Sigmoid colon (tissue), 7 donors: ENCODE measurements at places on chromosomes 7 and 10. TPM values are rescaled to one million over a fixed set of nuclear protein-coding genes. Genes with fewer than 3 reads are reported as not detected.

DNA sequence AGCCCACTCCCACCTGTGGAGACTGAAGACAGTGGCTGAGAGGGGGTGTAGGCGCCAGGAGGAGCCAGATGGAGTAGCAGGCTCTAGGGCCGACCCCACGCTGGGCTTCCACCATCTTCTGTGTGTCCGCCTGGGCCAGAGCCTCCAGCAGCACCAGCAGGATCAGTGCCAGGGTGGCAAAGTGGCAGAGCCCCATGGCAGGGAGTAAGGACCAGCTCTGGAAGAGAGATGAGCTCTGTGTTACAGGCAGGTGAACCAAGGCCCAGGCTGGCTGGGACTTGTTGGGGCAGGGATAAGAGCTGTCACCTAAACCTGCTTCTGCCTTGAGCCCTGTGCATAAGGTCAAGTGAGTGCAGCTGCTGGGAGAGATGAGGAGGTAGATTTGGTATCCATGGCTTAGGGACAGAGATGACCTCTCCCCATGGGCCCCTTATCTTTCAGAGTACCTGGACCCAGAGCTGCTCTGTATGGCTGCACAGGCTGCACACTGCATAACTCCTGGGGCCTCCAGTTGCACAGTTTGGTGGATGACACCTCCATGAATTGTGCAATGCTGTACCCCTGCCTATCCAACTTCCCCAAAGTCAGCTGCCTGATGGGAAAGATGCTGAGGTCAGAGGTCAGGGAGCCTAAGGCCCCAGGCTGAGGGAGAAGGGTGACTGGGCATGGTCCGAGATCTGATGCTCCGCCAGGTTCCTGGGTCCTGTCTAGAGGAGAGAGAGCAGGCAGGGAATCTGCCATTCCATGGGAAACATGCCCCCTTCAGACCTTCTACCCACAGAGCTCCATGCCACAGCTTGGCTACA is 7.4 kb upstream of the SAMD8 start:
- peak; percentile 53 for DNase-seq

The LRGUK gene
- not detected for polyA plus RNA-seq

The CCNJ gene
- polyA plus RNA-seq: 1.8 TPM

DNA sequence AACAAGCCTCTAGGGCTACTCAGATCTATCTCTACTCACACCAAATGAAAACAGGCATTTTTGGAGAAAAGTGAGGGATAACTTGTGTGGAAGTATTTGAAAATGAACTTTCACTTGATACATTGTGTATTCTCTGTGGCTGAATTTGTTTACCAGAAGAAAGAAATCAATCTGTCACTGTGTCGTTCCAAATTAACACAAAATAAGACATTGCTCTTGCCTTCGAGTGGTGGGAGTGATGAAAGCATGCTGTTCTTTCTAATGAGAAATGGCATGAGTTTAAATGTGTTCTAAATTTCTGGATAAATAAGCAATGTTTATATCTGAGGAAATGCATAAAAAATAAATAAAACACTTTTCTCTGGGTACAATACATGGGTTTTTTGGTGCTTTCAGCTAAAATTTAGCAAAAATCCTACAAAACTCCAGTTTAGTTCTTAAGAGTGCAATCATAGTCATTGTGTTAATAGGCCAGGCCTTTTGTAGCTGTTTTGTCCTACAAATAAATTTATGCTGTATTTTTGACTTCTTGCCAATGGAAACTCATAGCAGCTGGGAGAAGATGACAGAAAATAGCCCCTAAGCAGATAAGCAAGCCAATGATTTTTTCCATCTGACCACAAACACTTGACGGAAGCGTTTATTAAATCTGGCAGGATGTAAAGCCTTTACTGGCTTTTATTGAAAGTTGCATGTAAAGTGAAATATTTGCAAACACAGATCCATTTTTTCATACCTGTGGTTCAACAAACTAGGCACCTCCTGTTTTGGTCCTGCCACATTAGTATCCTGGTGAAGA is 1064.1 kb upstream of the GHITM start:
- DNase-seq: no peak

DNA sequence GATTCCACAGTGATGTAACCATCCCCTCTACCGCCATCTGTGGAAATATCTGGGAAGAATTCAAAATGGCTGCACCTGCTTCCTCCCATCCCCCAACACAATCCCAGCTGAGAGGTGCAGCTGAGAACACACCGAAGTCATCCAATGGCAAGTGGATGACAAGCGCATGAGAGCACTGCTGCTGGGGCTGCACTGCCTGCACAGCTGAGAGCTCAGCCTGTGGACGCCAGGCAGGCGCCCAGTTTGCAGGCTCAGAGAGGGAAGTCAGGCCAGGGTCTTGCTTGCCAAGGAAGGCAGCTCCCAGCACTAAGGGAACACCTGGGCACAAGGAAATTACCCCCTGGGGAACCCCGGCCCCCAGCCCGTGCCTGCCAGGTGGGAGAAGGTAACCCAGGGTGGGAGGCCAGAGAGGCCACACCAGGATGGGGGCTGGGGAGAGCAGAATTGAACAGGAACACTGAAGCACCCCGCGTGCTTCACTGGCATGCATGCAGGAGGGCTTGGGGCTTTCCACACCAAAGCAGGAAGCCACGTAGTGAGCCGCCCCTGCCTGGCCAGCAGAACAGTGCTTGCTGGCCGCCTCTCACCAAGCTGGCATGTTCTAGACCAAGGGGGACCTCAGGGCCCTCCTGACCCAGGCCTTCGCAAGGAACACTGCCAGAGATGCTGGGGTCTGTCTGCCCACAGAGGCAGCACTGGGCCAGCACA is 46.2 kb downstream of the FAM53B start:
- no peak for DNase-seq

- DNase-seq: no peak
Measured at GRCh38 chr10:27771231-27771630, 25.6 kb upstream of the MKX start.

The CALHM1 gene
- polyA plus RNA-seq: 0.07 TPM

DNA sequence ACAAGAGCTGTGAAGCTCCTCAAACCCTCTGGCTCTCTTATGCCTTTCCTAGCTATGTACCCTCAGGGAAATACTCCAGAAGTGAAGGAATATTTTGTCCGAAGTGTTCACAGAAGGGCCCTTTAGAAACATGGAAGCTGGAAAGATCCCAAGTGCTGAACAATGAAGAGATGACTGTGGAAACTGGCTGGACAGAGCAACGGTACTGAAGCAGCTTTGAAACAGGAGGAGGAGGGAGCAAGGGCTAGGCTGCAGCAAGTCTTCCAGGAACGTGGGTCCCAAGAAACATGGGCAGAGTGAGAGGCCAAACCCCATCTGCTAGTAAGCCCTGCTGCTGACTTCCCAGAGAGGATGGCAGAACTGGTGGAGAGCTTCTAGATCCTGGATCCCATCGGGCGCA is 3.0 kb upstream of the PSAP start:
- no peak for DNase-seq

GRCh38 chr7:91892821-91893340 is 12.4 kb upstream of the MTERF1 start:
- no peak for DNase-seq

- DNase-seq: no peak
Measured at GRCh38 chr10:94288361-94289101, 74.2 kb downstream of the NOC3L start.

- no peak for DNase-seq
Measured at GRCh38 chr7:139041378-139042085, 5.7 kb upstream of the ZC3HAV1L start.

The AGR3 gene
- polyA plus RNA-seq: 216 TPM

- DNase-seq: no peak
Measured at GRCh38 chr7:14606101-14606500, 296.4 kb downstream of the DGKB start.

GRCh38 chr10:98538472-98538871 is 91.7 kb upstream of the HPS1 start:
- DNase-seq: no peak

The NSUN6 gene
- polyA plus RNA-seq: 4.4 TPM

DNA sequence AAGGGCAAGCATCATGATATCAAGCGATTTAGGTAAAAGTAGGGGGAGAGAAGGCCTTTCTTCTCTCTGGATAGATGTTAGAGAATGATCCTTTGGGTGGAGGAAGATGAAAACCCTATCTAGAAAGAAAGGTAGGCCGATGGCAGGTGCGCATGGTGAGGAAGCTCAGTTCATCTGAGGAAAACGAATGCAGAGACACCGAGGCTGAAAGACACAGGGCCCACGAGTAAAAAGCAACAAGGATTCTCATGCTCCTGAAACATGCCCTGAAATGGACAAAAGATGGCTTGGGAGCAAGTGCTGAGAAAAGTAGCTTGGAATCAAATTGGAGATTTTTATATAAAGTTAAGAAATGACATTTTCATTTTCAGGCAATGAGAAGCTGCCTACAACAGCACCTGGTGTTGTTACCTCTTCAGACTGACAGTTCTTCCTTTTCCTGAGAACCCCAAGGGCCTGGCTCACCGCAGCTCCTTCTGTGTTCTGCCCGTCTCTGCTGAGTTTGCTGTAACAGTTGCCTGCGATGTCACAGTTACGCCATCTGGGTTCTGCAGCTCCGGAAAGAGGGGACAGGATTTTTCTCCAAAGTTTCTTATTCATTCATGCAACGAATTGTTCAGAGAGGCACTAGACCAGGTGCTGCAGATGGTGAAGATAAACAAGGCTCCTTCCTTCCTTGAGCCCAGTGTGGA is 402.0 kb upstream of the KLF6 start:
- DNase-seq: no peak

GRCh38 chr7:3835109-3835508 is 534.1 kb downstream of the SDK1 start:
- DNase-seq: no peak

DNA sequence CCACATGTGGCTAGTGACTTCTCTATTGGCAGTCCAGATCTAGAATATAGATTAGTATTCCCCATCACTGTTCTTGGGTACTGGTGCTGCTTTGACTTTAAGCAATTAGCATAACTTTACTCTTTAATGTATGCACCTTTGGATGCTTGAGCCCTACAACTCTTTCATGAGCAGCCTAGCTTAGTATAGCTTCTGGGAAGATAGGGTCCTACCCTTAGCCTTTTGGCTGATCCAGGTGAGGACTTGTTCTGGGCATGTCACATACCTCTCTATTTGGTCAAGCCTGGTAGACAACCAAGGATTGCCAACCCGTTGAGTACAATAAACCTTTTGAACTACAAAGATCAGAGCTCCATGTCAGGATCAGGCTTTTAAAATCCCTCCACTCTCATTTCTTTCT is 17.7 kb downstream of the PCGF5 start:
- no peak for DNase-seq

GRCh38 chr7:136877990-136878389 is 9.5 kb downstream of the CHRM2 start:
- DNase-seq: no peak

DNA sequence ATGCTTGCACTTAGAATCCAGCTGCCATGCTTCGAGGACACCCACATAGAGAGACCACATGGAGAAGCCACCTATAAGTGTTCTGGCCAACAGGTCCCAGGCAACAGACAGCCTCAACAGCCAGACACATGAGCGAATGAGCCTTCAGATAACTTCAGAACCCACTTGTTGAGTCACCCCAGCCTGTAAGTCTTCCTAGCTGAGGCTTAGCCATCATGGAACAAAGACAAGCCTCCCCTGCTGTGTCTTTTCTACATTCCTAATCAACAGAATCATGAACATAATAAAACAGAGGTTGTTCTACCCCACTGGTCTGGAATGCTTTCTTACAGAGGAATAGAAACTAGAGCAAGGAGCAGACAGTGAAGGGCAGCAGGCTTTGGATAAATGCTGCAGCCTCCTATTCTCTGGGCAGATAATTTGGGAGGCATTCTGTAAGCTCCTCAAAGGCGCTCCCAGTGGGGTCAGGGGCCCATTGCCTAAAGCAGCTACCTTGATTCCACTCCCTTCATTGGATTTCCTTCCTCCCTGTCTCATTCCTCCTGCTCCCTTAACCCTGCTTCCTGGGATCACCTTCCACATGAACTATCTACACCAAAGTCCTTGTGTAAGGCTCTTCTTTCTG is 4.6 kb downstream of the TLL2 start:
- no peak for DNase-seq

DNA sequence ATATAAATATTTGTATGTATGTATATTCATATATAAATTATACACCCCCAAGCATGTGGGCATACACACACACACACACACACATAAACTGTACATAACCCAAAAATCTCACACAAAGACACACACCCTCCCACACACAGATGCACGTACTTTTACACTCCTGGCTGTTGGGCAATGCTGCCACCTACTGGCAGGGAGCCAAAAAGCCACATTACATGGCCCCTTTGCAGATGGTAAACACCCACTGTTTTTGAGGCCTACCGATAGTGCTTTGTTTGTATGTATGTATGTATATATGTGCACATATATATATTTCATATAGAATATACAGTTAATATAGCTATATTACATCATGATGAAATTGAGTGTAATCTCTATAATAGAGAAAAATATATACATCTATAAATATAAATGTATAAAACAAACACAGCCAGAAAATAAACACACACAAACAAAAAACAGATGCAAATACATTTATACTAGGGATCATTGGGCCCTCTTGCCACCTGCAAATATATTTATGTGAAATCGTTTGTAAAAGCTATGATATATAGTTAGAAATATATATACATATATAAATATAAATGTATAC is 120.1 kb upstream of the ACBD5 start:
- peak; percentile 86 for DNase-seq

The SLC29A4 gene
- 1.6 TPM for polyA plus RNA-seq

- peak; percentile 89 for DNase-seq
Measured at GRCh38 chr7:100694098-100694745, at the start of gene GIGYF1. Gene GIGYF1, minus strand, starts transcription at chr7:100694250. Its CDS starts 6,012 bp downstream, at chr7:100688238.

The SFRP5 gene
- polyA plus RNA-seq: 0.60 TPM

- DNase-seq: peak; percentile 49
Measured at GRCh38 chr10:42975005-42975493, 101.8 kb upstream of the RET start.

GRCh38 chr10:12975906-12976305 is 25.6 kb downstream of the CCDC3 start:
- DNase-seq: no peak

DNA sequence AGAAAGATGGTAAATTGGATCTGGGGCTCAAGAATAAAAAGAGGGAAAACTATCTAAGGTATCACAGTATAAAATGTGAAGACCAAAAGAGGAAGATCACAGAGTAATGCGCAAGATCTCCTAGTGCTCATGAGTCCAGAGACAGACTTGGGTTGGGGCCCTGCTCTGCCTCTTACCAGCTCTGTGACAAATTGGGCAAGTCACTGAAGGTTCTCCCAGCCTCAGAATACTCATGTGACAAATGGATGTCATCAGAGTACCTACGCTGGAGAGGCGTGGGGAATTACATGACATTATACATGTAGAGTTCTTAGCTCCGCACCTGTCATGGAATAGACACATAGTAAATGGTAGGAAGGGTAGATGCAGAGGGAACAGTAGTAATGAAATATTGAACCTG is 124.4 kb downstream of the DOCK4 start:
- DNase-seq: no peak
